Progenitor cell of endocrine pancreas (in vitro differentiated cells): ENCODE measurements at places on chromosomes 1 and 21.

DNA sequence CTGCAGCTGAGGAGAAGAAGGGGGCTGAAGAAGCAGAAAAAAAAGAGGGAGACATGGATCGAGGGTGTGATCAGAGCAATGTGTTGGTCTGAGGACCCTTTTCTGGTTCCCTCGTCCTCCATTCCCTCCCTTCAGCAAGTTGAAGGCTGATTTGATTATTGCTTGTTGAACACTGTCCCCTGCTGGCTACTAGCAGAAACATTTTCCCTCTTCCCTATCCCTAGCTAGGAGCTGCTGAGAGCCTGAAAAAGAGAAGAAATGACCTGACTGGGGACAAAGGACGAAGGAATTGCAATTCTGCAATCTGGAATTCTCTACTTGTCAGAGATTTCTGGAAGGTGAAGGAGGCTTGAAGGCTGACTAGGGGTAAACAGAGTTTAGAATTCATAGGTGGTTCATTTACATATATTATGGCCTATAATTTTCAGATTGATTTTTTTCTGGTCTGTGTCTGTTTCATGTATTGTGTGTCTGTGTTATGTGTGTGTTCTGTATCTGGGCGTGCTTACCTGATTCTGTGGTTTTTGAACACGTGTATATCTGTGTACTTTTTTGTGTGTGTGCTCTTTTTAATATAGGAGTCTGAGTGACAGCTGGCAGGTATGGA, 9.8 kb downstream of the NHLH1 start:
- no peak for DNase-seq

- no peak for DNase-seq
Observed at GRCh38 chr1:179857009-179857408, 20.6 kb downstream of the TOR1AIP2 start.

- DNase-seq: no peak
Observed at GRCh38 chr1:10387677-10388386, 11.0 kb upstream of the PGD start.

DNA sequence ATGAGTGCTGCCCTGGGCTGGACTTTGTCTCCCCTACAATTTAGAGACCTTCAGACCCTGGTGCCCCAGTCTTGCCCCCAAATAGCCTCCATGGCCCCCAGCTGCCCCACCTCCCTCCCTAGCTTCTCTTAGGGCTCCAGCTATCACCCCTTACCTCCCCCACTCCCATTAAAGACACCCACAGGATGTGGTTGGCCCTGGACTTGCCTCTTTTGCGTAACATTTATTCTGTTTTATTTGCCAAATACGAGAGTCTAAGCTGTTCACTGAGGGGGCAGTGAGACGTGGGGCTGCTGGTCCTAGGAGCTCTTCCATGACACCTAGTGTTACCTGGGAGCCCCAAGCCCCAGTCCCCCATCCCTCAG, 4.5 kb downstream of the ZC3H12A start:
- DNase-seq: no peak

DNA sequence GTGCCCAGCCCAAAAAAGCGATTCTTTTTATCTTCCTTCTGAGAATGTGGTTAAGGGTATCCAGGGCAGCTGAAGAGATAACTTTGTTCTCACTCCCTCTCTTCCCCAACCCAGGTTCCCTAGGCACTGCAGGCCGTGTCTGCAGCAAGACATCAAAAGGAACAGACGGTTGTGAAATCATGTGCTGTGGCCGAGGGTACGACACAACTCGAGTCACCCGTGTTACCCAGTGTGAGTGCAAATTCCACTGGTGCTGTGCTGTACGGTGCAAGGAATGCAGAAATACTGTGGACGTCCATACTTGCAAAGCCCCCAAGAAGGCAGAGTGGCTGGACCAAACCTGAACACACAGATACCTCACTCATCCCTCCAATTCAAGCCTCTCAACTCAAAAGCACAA, 11.4 kb downstream of the WNT2B start:
- DNase-seq: no peak

DNA sequence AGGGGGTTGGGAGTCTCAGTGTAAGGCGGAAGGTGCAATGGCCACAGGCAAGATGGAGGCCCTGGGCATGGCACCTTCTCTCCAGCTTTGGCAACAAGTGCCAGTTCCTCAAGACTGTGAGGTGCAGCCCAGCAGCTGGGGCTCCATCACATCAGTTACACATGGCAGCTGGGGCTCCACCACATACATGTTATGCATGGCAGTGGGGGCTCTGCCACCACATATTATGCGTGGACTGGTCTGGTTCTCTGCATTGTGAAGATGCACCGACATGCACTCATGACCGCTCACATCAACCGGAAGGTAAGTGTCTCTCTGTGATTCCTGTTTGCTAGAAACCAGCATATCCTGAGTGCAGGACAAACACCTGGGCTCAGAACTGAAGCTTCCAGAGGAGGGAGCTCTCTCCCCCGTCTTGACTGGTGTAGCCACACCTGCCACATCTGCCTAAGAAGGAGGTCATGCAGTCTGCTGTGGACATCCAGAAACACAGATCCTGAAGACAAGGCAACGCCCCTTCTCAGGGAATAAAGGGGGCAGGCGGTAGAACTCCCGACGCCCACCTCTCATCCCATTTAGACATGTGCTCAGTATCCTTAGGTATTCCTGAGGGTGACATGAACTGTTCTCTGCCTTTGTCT, 104.1 kb upstream of the TMPRSS2 start:
- DNase-seq: no peak

DNA sequence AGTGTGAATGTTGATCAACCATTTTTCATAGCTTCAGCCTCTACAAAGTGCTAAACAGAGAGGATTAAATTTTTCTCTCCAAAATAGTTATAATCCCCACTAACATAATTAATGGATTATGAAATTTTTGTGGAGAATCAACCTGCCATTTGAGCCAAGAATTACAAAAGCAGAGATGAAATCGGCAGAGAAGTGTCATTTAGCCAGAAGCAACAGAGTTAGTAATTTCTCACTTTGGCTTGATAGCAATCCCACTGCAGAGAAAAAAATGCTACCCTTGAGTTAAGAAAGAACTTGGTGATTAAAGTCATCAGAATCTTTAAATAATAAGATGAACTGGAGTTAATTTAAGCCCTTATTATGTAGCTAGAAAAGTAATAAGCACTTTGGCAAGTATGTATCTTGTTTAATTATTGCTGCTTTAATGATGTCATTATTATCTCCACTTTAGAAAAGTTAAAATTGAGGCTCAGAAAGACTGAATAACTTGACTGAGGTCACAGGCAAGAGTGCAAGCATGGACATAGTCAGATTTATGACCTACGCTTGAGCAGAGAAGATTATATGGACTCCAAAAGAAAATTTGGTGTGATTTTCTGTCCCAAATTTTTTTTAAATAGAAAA, 37.3 kb downstream of the RGS4 start:
- DNase-seq: no peak

DNA sequence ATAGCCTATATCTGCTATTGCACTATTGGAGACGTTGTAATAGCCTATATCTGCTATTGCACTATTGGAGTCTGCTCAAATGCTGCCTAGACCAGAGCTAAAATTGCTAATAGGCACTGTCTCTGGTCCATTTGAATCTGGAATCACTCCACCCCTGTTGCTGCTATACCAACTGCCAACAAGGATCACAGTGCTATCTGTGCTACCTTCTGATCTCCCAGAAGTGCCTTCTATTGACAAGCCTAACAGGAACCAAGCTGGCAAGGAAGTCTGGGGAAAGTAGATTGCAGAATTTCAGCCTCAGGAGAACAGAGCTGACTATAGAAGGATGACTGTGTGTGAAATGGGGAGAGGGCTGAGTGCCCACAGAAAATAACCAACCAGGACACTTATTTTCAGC, 15.9 kb downstream of the RWDD3 start:
- no peak for DNase-seq

DNA sequence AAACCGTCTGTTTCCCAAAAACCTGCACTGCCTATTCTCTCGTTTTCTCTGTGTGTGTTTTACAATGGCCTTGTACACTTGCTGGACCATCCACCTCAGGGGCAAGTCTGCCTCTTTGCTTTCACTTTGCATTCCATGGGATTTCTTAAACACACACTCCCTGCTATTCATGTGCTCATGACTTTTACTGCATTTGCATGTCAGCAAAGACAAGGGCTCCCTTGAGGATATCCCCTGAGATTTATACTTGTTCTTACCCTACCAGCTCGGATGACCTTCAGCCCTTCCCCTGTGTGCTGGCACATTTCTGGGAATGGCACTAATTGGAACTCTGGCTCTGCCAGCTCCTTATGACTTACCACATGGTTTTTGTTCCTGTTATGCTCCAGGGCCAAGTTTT, 386.9 kb downstream of the AMY1C start:
- DNase-seq: no peak

DNA sequence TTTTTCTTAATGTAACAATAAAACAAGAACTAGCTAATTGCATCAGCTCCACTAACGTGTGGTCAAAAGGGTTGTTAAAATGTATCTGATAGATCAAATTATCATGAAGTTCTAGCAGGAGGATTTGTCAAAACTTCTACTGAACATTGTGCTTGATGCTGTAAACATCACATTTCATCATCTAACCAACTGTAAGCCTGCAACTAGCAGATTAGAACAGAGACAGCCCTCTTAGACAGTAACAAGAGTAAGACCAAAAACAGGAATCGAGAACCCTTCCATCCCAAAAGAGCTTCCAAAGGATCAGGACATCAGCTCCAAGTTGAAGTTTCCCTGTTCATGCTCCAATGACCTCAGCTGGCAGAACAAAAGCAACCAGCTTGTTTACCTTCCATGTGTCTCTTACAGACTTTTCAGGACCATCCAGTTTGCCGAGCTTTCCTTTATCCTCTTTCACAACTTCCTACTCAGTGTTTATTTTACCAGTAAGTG, 44.6 kb downstream of the NIBAN1 start:
- DNase-seq: no peak

DNA sequence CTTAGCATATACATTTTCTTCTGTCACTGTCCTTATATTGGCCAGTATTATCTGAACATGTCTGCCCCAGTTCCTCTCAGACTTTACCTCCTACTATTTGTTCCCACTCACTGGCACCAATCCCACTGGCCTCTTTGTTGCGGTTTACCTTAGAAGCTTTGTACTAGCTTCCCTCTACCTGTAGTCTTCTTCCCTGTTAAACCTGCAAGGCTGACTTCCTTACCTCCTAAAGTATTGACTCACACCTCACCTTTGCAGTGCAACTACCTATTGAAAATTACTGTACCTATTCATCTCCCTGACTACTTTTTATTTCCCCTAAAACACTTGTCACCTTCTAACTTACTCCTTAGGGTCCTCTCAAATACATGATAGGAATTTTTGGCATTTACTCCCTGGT, 111.1 kb downstream of the CLEC20A start:
- no peak for DNase-seq

- no peak for DNase-seq
Observed at GRCh38 chr1:21774835-21775549, 8.0 kb downstream of the USP48 start.

DNA sequence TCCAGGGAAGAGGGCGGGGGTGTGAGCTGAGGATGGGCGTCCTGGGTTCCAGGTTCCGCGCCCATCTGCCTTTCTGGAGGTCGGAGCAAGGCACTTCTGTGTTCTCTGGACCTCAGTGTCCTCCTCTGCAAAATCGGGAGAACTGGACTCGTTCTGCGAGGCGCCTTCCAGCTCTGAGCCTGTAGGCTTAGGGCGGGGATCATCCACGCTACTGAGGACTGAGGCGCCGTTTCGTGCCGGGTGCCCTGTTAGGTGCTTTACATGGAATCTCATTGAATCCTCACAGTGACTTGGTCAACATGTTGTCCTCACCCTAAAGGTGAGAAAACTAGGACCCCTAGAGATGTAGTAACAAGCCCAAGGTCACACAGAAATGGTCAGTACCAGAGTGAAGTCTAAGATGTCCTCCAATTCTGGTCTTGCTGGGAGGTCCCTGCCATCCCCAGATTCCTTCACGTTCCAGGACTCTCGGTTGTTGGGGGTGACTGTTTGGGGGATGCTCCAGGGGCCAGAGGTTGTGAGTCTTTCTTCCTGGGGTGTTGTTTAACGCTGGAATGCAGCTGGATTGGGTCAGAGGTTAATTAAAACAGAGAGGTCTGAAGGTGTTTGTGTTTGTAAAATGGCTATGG, 677 bp downstream of the PRKAA2 start:
- no peak for DNase-seq

- DNase-seq: no peak
Observed at GRCh38 chr1:10677491-10678391, 118.7 kb downstream of the CASZ1 start.

- DNase-seq: peak; percentile 72
Observed at GRCh38 chr1:17335821-17336710, 28.1 kb downstream of the PADI4 start.

DNA sequence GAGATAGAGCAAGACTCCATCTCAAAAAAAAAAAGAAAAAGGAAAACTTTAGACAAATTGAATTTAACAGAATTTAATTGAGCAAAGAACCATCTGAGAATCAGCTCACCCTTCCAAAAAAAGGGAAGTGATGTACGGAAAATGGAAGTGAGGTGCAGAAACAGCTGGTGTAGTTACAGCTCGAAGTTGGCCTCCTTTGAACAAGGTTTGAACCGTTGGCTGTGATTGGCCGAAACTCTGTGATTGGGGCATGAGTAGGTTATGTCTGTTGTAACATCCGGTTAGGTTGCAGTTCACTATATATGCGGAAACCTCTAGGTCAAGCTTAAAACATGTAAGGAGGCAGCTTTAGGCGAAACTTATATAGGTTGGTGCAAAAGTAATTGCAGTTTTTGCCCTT, 97.9 kb upstream of the KIF26B start:
- DNase-seq: no peak

GRCh38 chr1:36523850-36524249, 41.1 kb upstream of the CSF3R start:
- DNase-seq: no peak

DNA sequence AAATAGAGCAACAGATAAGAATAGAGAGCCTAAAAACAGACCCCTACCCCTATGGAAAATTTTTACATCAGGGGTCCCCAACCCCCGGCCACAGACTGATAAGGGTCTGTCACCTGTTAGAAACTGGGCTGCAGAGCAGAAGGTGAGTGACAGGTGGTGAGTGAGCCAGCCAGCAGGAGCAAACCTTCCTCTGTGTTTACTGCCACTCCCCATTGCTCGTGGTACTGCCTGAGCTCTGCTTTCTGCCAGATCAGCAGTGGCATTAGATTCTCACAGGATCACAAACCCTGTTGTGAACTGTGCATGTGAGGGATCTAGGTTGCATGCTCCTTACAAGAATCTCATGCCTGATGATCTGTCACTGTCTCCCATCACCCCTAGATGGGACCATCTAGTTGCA, 174.1 kb downstream of the FOXD2 start:
- DNase-seq: no peak

GRCh38 chr21:18608226-18608625, 204.6 kb upstream of the TMPRSS15 start:
- no peak for DNase-seq

- no peak for DNase-seq
Observed at GRCh38 chr1:6180707-6181311, 688 bp upstream of the CHD5 start.

- DNase-seq: no peak
Observed at GRCh38 chr1:38029685-38030511, 16.7 kb downstream of the POU3F1 start.

DNA sequence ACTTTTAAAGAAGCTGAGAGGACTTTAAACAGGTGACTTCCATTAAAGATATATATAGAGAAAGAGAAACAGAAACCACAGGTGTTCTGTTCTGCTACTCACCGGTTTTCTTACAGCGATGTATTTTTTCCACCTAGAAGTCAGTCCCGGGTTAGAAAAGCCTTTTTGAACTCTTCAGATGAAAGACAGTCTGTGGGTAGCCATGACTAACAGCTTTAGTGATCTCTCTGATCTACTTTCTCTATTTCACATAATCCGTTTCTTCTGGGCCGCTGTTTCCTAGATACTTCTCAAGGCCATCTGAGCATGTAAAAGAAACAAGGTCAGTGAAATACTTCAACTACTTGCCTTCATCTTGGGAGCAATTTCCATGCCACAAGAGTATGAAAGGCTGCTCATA, 25.1 kb downstream of the WDR64 start:
- no peak for DNase-seq
